GM12891 (cell line): ENCODE measurements at places on chromosomes 1 and 21.
A peak's percentile ranks its signal among the peaks of the same experiment; 100 is the strongest.

GRCh38 chr1:170513138-170513537, 18.8 kb upstream of the GORAB start:
- DNase-seq, result no peak

DNA sequence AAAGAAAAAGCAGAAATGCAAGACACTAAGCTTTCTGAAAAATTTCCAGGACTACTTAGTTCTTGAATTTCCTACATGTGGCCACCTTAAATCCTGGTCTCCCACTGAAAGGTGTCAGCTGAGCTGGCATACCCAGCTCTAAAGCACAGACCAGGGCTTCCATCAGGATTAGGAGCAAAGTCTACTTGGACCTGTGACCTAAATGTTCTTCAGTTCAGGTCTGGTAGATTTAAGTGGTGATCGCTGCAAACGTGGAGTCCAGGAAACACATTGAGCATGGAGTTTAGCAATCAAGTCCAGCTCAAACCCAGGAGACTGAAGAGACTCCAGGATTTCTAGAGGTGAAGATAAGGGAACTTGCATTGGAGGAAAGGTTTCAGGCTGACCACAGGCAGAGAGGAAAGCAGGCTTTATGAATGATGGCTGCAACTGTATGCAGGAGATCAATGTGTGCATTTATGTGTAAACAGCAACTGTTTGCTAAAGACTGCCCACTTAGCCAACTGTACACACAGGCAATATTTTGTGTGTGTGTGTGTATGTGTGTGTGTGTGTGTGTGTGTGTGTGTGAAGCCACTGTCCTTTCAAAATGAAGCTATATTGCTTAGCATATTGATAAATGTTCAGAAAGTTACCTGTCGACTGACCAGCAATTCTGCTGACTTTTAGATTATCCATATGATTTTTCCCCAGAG, 75.2 kb downstream of the LMX1A start:
- no peak for DNase-seq

- DNase-seq, result no peak
Measured at GRCh38 chr1:39328586-39329121, 124.2 kb downstream of the MACF1 start.

DNA sequence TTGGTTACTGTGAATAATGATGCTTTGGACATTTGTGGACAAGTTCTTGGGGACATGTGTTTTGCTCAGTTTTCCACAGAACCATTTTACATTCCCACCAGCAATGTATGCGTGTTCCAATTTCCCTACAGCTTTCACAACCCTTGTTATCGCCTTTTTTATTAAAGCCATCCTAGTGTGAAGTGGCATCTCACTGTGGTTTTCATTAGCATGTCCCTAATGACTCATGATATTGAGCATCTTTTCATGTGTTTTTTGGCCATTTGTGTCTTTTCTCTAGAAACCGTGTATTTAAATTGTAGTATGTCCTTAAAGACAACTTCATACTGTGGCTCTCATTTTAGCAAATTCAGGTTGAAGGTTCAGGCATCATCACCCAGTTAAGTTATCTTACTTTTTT, 132.1 kb downstream of the TGFBR3 start:
- no peak for DNase-seq

DNA sequence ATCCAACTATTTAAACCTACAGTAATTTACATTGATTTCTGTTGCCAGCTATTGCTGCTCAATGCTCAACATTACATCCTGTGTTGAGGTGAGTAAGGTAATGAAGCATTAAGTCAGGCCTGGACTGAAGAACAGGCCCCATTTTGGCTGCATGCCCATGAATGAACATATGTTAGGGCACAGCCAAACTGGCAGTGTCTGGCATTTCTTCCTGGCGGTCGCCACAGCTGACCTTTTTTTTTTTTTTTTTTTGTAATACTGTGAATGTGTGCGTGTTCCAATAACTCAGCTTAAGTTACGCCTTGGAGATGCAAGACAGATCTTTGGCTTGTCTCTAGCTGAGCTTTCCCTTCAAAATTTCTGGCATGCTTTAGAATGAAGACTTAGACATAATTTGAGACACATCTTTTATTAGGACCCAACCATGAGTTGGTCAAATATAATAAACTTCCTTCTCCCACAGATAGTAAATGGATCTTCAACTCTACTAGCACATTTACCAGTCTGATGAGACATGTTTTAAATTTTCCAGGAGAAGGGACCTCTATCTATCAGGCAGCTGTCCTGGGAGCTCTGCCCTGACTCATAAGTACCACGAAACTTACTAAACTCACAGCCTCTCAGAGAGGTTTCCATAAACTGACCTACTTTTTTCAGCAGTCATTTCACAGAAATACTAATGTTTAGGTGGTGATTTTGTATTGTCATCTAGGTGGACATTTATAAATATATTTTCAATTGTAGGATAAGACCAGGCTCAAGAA, 341.1 kb upstream of the RUNX1 start:
- DNase-seq, result no peak

DNA sequence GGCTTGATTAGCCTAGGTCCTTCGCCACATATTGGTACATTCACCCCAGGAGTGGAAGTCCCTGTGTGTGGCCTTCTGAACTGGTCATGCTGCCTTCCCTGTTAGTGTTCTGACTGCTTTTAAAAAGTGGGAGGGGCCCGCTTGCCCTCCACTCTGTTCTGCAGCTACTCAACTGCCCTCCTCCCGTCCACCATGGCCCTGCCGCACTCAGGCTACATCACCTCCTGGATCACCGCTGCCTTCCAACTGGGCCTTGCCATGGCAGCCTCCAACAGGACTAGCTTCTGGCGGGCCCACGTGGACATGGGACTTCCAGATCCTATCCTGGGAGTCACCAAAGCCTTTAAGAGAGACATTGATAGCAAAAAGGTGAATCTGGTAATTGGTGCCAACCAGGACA, 152.1 kb upstream of the USP24 start:
- no peak for DNase-seq

DNA sequence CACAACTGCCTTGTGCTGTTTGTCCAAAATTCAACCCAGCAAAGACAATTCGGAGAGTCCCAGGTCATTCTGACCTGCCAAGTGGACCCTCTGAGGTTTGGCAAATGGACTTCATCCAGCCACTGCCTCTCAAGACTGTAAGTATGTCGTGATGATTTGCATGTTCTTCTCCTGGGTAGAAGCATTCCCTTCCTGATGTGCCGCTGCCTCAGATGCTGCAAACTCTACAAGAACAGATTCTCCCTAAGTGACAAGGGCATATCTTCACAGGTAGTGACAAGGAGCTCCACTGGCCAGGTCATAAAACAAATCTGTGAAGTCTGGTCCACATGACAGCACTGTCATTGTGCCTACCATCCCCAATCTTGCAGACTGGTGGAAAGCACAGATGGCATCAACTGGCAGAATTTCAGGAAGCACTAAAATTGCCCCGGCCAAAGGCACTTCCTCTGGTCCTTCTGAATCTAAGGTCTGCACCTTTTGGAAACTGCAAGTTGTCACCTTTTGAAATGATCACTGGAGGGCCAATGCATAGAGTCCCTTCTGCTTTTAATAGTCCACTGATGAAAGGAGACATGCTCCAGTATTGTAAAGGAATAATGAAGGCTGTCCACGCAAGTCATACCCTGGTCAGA, 27.4 kb downstream of the POFUT2 start:
- no peak for DNase-seq

DNA sequence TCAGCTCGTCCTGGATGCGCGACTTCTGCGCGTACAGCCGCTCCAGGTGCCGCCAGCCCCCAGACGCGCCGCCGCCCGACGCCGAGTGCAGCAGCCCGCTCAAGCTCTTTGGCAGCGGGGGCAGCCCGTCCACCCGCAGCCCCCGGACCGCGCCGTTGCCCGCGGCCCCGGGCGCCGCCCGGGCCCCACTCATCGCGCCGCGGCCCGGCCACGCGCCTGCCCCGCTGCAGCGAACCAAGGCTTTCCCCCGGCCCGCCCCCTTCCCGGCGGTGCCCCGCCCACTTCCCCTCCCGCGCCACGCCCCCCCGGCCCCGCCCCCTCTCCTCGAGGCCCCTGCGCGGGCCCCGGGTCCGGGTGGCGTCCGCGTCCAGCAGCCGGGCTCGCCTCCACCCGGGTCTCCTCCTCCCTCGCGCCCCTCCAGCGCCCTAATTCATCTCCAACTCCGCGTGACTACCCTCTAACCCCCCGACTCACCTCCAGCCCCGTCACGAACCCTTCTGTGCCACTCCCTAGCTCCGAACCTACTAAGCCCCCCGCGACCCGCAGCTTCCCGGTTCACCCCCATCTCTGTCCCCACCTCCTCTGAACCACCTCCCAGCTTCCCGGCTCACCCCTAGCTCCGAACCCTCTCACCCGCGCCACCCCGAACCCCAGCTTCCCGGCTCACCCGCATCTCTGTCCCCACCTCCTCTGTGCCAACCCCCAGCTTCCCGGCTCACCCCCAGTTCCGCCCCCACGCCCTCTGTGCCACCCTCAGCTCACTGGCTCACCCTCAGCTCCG, at the start of gene FAM89A:
Gene FAM89A (minus strand): TSS at position 236 of the 781 bp plus-strand sequence. CDS start 43 bp downstream, at position 193.
- peak; percentile 78 for DNase-seq

- DNase-seq, result peak; percentile 56
Measured at GRCh38 chr1:39105061-39105840, 79.1 kb downstream of the NDUFS5 start.

DNA sequence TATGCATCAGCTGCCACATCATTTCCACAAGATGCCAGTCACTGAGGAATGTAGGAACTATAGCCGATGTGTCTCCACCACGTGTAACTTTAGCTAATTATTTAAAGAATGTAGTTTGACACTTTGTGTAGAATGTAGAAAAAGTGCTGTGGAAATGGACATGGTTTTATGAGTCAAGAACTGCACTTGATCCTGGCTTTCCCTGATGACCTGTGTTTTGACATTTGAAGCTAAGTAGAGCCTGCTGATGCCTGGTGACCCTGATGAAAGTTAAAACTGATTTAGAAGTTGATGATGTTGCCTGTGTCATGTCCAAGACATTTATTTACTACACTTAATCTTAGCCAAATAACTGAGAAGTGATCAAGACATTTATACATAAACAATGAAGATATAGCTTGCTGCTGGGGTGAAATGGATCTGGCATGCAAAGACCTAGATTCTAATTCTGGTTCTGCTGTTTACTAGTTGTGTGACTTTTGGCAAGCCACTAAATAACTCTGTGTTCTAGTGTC, 4.4 kb upstream of the OSBPL9 start:
- no peak for DNase-seq

GRCh38 chr1:245276445-245276844, 121.7 kb downstream of the KIF26B start:
- no peak for DNase-seq

GRCh38 chr1:30613188-30613587, 110.2 kb downstream of the MATN1 start:
- no peak for DNase-seq

- DNase-seq, result no peak
Measured at GRCh38 chr1:110572751-110573150, 33.4 kb downstream of the KCNA2 start.

GRCh38 chr1:170318736-170319135, 173.0 kb downstream of the NTMT2 start:
- no peak for DNase-seq

GRCh38 chr1:39759436-39759726, 11.8 kb downstream of the OXCT2 start:
- no peak for DNase-seq

- DNase-seq, result no peak
Measured at GRCh38 chr1:55309053-55309452, 93.9 kb upstream of the USP24 start.

DNA sequence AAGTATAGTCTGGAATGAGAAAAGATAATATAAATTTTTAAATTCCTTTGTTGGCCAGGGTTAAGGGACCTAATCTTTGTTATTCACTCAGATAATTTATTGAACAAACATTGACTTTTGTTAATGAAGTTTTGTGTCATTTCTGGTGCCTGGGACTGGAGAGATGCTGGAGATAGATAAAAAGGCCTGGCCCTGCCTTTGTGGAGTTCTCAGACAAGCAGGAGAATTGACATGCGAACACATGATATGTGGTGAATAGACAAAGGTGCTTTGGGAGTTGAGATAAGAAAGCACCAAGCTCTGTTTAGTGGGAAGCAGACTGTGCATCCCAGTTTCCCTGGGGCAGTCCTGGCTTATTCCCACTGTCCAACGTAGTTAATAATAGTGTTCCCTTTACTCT, 8.5 kb downstream of the C1orf21 start:
- no peak for DNase-seq

DNA sequence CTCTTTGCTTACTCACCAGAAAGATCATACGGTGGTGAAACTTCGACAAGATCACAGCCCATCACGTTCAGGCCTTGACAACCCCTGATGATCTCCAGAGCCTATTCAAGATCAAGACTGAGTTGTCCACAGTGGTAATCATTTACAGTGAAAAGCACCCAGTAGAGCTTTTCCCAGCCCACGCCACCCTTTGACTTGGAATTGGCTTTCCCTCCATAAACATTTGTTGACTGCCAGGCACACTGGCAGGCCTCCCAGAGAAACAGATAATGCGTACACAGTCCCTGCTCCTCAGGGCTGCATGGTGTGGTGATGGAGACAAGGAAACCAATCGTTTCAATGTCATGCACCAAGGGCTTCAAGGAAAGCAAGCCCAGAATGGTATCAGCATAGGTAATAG, 10.1 kb downstream of the AGMAT start:
- DNase-seq, result no peak

DNA sequence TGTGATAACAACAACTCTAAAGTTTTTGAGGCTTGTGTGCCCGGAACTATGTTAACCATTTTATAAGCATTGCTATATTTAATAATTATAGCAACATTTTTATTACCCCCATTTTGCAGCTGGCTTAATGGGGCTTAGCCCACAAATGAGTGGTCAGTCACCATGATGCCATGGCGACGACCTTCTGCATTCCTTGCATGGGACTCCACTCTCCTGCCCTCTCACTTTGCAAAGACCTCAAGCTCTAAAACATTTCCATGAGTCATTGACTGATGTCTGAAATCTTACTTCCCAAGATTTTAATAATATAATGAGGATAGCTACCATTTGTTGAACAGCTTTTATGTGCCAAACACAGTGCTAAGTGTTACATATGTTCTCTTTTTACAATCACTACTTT, 15.4 kb downstream of the NGF start:
- DNase-seq, result no peak

DNA sequence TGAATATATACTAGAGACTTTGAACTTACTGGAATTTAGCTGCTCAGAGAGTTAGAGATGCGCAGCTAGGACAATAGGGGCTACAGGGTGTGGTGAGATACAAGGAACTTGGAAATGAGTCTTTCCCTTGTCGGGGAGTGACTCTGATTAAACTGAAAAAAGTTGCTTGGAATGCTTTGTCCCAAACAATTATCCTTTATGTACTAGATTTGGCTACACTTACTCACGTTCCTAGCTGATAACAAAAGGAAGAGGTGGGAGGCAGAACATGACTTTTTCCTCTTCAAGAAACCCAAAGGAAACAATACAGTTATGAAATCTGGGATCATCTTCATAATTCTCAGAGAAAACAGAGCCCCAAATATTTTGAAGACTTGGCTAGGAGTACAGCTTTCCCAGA, 6.9 kb upstream of the CGN start:
- no peak for DNase-seq

DNA sequence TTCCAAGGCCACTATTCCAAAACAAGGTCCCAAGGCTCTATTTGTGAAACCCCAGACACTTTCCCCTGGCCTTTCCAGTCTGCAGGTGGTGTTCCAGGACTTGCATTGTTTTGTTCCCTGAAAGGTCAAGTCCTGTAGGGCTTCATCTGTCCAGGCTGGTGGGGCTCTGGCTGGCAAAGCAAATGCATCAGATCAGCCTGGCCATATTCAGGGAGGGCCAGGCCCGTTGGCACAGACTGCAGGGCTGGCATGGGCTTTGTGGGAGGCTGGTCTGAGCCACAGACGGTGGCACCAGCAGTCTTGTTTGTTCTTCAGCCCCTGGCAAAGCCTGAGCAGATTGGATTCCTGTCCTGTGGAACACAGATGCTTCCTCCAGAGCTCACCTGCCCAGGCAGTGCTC, 93.0 kb downstream of the SPATA46 start:
- DNase-seq, result no peak

- no peak for DNase-seq
Measured at GRCh38 chr1:44057293-44057692, 26.0 kb upstream of the SLC6A9 start.
